ENCODE measurements at places on chromosomes 1 and 21. TPM values are rescaled to one million over a fixed set of nuclear protein-coding genes. Genes with fewer than 3 reads are reported as not detected.

Gene SPRR5
- not detected for total RNA-seq

Gene NBPF4
- not detected for total RNA-seq

Gene TMEM54
- 330 TPM for total RNA-seq

Gene METTL25B
- 39.3 TPM for total RNA-seq

Gene CLCA4
- total RNA-seq, result 590 TPM

Gene TLCD4
- total RNA-seq, result 26.2 TPM

Gene TMEM269
- 0.37 TPM for total RNA-seq

Gene CFAP74
- total RNA-seq, result not detected

Gene KMO
- under 0.01 TPM for total RNA-seq

Gene PPM1J
- not detected for total RNA-seq

Gene UTS2
- not detected for total RNA-seq

DNA sequence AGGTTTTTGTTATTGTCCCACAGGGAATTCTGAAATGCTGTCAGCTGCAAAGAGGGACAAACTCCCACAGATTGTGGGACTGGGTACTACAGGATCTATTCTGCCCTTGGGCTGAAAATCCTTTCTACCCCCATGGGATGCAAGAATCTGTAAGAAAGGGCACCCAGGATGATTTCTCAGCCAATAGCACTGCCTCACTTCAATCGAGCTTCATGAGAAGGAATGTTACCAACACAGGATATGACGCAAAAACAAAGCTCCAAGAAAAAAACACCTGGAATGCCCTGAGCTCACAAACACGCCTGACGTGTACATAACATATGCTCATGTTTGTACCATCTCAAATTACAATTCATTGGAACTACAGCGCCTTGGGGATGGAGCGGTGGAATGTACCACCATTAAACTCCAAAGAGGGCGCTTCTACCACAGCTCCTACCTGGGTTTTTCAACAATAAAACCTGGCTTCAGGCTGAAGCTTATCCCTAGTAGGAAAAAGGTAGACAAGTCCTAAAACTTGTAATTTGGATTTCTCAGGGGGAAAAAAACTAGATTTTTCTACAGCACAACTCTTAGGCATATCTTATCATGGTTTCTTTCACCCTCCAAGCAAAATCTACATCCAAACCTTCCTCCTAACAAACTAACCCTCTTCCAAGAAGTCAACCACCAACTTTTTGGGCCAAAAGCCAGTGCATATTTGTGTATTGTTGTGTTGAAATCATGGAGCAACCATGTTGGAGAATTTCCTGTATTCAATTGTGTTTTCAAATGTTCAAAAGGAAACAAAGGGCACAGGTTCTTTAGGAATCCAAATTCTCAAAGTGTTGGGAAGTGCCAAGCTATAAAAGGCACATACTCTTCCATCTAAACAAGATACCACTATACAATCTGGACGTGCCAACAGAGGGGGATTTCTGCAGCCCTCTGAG, 78.9 kb downstream of the TGFBR3 start:
- H3K27ac ChIP-seq, result no peak overlapping the region
- no peak for DNase-seq
- H3K4me3 ChIP-seq, result no peak overlapping the region

- no peak for DNase-seq
- H3K27ac ChIP-seq, result no peak overlapping the region
- H3K27me3 ChIP-seq, result no peaks in the 10 kb centered on the region
Observed at GRCh38 chr1:77407738-77408375, 126.0 kb downstream of the AK5 start.

GRCh38 chr1:208207388-208208131, 36.6 kb downstream of the PLXNA2 start:
- no peak overlapping the region for H3K4me3 ChIP-seq
- no peaks in the 10 kb centered on the region for H3K36me3 ChIP-seq
- H3K27ac ChIP-seq, result peak overlapping the region; percentile 84
- H3K4me1 ChIP-seq, result peaks cover 20% of the 10 kb centered on the region
- no peak for DNase-seq

DNA sequence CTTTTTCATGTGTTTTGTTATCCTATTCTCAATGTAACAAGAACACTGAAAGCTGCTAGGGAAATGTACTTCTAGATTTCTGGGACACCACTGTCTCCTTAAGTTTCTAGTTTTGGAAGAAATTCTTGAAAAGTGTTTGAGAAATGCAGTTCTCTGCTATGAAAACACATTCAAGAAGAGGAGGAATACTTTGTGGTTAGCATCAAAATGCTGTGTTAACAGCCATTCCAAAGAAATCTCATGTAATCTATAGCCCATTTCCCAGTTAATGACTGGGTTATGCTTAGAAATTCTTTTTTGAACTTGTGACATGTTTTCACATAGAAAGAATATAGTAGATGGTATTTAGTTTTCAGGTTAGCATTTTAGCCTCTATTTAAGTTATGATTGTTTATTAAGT, 6.0 kb downstream of the RAVER2 start:
- no peak overlapping the region for H3K27ac ChIP-seq
- no peaks in the 10 kb centered on the region for H3K27me3 ChIP-seq
- peaks cover 67% of the 10 kb centered on the region for H3K4me1 ChIP-seq
- H3K36me3 ChIP-seq, result no peaks in the 10 kb centered on the region

- H3K4me3 ChIP-seq, result no peak overlapping the region
- no peak overlapping the region for H3K27ac ChIP-seq
- H3K36me3 ChIP-seq, result no peaks in the 10 kb centered on the region
- peaks cover 5% of the 10 kb centered on the region for H3K4me1 ChIP-seq
- DNase-seq, result no peak
Observed at GRCh38 chr1:92026806-92027205, 3.0 kb upstream of the EPHX4 start.

DNA sequence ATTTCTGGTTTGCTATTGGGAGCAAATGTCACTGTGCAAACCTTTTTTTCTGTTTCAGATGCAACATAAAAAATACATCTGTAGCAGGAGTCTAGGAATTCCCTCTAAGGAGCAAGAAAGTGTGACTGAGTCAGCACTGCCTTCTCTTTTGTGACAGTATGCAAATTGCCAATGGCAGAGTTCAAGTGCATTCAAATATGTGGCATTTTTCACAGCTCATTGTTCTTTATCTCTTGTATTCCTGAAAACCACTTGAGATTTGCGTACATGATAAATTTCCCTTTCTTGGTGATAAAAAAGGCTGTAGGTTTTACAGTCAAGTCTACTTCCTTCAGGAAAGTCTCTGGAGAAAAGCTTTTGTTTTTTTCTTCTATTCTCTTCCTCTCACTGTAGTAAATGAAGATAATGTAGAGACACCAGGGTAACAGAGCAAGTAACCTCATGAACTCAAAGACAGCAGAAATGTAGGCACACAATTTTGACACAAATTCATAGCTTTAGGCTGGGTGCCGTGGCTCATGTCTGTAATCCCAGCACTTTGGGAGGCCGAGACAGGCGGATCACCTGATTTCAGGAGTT, 129.7 kb upstream of the L1TD1 start:
- no peak overlapping the region for H3K27ac ChIP-seq
- no peaks in the 10 kb centered on the region for H3K27me3 ChIP-seq
- no peaks in the 10 kb centered on the region for H3K36me3 ChIP-seq
- no peaks in the 10 kb centered on the region for H3K4me1 ChIP-seq
- H3K4me3 ChIP-seq, result no peak overlapping the region

- H3K27me3 ChIP-seq, result no peaks in the 10 kb centered on the region
- no peak for DNase-seq
- H3K4me1 ChIP-seq, result no peaks in the 10 kb centered on the region
- H3K4me3 ChIP-seq, result no peak overlapping the region
Observed at GRCh38 chr1:29323636-29324035, 87.3 kb downstream of the PTPRU start.

DNA sequence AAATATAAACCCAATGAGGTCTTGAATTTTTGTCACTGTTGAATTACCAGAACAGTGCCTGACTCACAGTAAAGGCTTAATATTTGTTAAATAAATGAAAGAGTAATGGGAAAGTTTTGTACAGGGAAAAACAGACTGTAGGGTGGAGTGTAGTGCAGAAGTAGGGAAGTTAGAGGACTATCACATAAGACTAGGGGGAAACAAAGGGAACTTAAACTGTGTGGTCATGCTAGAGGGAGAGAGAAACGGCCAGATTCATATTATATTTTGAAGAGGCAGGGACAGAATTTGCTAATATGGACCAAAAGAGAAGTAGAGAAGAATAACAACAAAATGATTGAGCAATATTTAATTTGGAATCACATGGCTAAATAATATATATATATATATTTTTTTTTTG, 14.8 kb downstream of the CTSK start:
- no peaks in the 10 kb centered on the region for H3K4me1 ChIP-seq
- no peaks in the 10 kb centered on the region for H3K36me3 ChIP-seq
- no peaks in the 10 kb centered on the region for H3K27me3 ChIP-seq
- H3K27ac ChIP-seq, result no peak overlapping the region
- no peak for DNase-seq
- H3K4me3 ChIP-seq, result no peak overlapping the region

- DNase-seq, result no peak
- no peaks in the 10 kb centered on the region for H3K36me3 ChIP-seq
- H3K27ac ChIP-seq, result peak overlapping the region; percentile 96
- peak overlapping the region; percentile 98 for H3K4me3 ChIP-seq
- H3K27me3 ChIP-seq, result no peaks in the 10 kb centered on the region
Observed at GRCh38 chr1:27773826-27774445, 917 bp downstream of the STX12 start.

GRCh38 chr1:32239337-32239736, 7.7 kb upstream of the FAM167B start:
- H3K27me3 ChIP-seq, result no peaks in the 10 kb centered on the region
- H3K4me1 ChIP-seq, result peaks cover 26% of the 10 kb centered on the region
- peak overlapping the region; percentile 80 for H3K27ac ChIP-seq
- peak; percentile 27 for DNase-seq
- peak overlapping the region; percentile 60 for H3K4me3 ChIP-seq
- H3K36me3 ChIP-seq, result no peaks in the 10 kb centered on the region

DNA sequence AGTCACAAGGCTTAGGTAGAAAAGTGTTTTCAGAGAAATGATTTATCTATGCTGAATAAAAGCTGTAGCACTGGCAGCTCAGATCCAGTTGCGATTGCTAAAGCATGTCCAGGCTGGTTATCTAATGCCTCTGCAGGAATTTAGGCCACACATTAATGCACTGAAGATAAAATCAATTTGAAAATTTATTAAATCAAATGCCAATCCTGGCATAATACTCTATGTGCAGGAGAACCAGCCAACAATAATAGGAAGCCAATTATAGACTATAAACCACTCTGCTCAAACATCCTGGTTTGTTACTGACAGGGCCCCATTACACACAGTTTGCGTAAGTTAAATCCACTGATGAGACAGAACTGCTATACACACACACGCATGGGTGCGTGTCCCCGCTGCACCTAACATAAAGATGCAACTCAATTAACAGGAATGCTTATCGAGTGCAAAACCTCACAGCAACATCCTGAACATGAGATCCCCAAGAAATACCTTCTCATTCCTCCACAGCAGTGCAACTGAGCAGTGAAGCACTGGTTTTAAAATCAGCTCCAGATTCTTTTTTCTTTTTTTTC, 40.6 kb downstream of the PTP4A2 start:
- no peak overlapping the region for H3K27ac ChIP-seq
- no peaks in the 10 kb centered on the region for H3K27me3 ChIP-seq
- H3K4me3 ChIP-seq, result no peak overlapping the region
- no peaks in the 10 kb centered on the region for H3K4me1 ChIP-seq

- no peaks in the 10 kb centered on the region for H3K27me3 ChIP-seq
- no peaks in the 10 kb centered on the region for H3K36me3 ChIP-seq
- no peak overlapping the region for H3K27ac ChIP-seq
- H3K4me3 ChIP-seq, result no peak overlapping the region
- DNase-seq, result no peak
Observed at GRCh38 chr21:34221331-34222030, 142.3 kb upstream of the KCNE2 start.

DNA sequence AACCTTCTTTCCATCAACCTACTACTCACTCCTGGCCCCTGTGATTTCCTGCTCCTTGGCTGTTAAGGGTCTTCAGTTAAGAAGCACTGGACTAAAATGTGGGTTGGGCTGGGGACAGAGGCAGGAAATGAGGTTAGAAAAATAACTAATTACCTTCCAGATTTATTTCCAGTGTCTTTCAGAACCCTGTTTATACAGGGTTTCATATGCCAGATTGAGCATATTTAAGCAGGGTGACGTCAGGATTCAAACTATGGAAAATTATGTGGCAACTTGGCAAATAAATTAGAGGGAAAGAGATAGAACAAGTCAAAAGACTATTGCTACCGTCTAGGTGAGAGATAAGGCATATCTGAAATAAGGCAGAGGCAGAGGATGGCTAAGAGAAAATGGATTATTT, 11.7 kb upstream of the MCOLN3 start:
- no peak for DNase-seq
- H3K27ac ChIP-seq, result no peak overlapping the region
- no peak overlapping the region for H3K4me3 ChIP-seq
- no peaks in the 10 kb centered on the region for H3K27me3 ChIP-seq

DNA sequence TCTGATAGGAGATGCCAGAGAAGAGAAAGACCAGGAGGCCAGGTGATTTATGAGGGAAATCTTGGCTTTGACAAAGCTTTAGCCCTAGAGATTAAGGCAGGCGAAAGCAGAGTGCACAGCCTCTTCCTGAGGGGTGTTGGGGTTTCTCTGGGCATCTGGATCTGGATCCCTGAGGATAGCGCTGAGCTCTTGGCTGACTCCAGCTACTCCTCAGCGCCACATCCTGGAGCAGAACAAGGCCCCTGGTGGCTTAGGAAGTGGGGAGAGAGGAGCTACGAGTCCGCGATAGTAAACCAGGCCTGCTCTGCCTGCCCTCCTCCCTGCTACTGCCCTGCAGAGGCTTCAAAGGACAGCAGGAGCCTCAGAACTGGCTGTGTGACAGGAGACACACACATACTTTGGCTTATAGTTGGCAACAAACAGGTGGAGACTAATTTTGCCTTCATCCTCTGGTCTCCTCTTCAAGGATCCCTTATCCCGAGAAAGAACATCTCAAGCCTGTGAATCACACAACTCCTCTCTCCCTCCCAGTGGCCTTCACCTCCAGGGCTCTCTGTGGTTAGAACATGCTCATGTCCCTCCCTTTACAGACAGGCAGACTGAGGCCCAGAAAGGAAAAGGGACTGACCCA, 66.9 kb downstream of the TRABD2B start:
- no peaks in the 10 kb centered on the region for H3K4me1 ChIP-seq
- H3K36me3 ChIP-seq, result no peaks in the 10 kb centered on the region
- no peaks in the 10 kb centered on the region for H3K27me3 ChIP-seq
- DNase-seq, result no peak
- H3K4me3 ChIP-seq, result no peak overlapping the region
- H3K27ac ChIP-seq, result no peak overlapping the region

GRCh38 chr1:175124861-175125260, 57.2 kb downstream of the TNN start:
- no peak overlapping the region for H3K4me3 ChIP-seq
- DNase-seq, result no peak
- H3K36me3 ChIP-seq, result no peaks in the 10 kb centered on the region
- H3K27ac ChIP-seq, result no peak overlapping the region
- no peaks in the 10 kb centered on the region for H3K27me3 ChIP-seq

All from transverse colon (tissue), 4 donors.